ENCODE measurements at places on chromosomes 16 and 17.

GRCh38 chr16:70706948-70707465 lies 21.2 kb upstream of the MTSS2 start:
- no peak for DNase-seq

DNA sequence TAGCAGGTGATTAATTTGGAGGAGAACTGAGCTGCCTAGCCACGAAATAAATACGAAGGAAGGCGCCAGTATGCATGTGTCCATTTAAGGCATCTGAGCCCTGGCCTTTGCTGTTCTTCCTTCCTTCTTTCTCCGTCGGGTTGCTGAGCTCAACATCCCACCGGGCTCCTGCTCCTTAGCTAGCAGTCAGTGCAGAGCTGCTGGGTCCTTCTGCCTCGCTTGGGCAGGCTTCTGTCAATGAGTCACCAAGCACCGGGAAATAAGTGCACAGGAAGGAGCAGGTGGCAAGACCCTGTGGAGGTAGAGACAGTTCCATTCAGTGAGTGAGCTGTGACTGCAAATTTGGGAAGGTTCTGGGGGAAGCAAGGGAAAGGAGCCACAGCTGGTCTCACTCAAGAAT lies 120.7 kb downstream of the CCDC182 start:
- DNase-seq = no peak

DNA sequence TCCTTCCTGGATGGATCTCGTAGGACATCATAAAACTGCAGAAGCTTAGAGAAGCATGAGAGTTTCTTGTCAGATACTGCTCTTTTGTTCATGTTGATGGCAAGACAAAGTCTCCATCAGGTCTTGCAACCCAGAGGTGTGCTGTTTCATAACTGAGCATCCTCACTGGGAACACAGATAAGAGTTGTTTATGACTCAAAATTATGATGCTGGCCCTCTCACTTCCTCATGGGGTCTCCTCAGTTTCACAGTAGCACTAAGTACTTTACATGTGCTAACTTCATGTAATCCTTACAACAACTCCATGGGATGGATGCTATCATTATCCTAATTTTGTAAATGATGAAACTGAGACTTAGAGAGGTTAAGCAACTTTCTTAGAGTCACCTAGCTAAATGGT lies 14.4 kb downstream of the SCPEP1 start:
- no peak for DNase-seq

- DNase-seq = no peak
Observed at GRCh38 chr17:67279115-67279514, 34.1 kb upstream of the HELZ start.

GRCh38 chr16:3954411-3954921 lies 74.0 kb upstream of the CREBBP start:
- no peak for DNase-seq

- DNase-seq = no peak
Observed at GRCh38 chr16:48187779-48188178, 32.0 kb upstream of the ABCC12 start.

DNA sequence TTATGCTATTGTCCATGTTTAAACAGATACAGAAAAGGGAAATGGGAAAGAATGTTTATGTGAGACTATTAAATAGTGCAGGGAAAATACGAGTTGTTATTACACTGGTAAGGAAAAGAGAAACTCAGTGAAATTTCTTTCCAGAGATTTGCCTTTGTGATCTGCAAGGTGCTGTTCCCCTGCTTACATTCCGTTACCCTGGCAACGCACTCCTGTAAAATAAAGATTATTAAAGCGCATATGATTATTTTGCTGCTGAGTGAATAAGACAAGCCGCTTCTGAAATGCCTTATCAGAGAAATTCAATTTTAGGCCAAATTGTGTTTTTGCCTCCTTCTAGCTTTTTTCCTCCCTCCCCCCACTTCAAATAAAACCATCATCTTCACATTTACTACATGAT lies 328.6 kb upstream of the PMFBP1 start:
- DNase-seq = no peak

- no peak for DNase-seq
Observed at GRCh38 chr17:61381537-61381936, 18.1 kb upstream of the TBX2 start.

- DNase-seq = no peak
Observed at GRCh38 chr16:65684230-65684629, 562.4 kb upstream of the CDH11 start.

DNA sequence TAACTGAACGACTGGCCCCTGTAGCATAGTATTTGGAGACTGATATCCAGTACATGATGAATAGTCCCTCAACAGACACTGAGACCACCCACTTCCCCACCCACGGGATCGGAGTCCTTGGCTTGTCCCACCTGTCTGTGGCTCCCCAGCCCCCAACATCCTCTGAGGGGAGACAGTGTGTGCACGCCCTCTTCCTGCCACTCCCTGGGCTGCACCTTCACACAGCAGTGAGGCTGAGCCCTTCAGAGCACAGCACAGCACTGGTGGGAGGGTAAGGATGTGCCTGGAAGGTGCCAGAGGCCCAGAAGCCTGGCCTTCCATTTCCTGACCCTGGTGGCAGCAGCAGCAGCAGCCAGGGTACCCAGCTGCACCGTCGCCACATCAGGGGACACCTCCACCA lies 11.0 kb downstream of the DNASE1 start:
- DNase-seq = peak; percentile 53

DNA sequence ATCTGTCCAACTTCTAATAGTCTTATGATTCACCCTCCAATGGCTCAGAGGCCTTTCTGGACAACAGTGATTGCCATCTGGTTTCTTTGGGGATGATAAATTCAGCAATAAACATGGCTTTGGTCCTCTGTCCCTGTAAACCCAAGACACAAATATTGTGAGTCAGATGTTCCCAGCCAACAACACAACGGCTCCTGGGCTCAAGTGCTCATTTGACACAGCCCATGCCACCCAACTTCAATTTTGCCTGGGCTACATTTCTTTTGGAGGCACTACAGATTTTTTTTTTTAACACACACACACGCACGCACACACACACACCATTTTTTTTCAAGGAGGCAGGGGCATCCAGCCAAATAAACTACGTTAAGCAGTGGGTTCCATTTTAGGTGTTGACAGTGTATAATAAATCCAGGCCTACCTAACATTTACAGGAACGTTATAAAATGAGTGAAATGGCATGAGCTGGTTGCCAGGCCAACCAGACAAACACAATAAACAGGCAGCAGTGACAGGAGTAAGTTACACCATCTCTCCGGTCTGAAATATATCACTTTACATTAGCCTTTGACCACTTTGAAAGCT lies 939.9 kb upstream of the SOX9 start:
- DNase-seq = no peak

- DNase-seq = no peak
Observed at GRCh38 chr17:72022328-72023275, 98.2 kb upstream of the SOX9 start.

- DNase-seq = no peak
Observed at GRCh38 chr16:4477966-4478365, 1.8 kb downstream of the HMOX2 start.

DNA sequence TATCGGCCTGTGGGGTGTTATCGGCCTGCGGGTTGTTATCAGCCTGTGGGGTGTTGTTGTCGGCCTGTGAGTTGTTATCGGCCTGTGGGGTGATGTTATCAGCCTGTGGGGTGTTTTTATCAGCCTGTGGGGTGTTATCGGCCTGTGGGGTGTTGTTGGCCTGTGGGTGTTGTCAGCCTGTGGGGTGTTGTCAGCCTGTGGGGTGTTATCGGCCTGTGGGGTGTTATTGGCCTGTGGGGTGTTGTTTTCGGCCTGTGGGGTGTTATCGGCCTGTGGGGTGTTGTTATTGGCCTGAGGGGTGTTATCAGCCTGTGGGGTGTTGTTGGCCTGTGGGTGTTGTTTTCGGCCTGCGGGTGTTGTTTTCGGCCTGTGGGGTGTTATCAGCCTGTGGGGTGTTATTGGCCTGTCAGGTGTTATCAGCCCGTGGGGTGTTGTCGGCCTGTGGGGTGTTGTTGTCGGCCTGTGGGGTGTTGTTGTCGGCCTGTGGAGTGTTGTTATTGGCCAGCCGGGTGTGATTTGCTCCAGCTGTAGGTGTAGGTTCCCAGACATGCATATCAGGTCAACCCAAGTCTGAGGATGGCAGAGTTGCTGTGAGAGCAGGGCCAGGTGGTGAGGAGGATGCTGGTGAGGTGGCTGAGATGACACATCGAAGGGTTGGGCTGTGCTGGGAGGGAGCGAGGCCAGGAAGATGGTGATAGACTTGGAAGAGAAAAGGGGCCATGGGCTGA lies 7.1 kb downstream of the TRARG1 start:
- DNase-seq = no peak

DNA sequence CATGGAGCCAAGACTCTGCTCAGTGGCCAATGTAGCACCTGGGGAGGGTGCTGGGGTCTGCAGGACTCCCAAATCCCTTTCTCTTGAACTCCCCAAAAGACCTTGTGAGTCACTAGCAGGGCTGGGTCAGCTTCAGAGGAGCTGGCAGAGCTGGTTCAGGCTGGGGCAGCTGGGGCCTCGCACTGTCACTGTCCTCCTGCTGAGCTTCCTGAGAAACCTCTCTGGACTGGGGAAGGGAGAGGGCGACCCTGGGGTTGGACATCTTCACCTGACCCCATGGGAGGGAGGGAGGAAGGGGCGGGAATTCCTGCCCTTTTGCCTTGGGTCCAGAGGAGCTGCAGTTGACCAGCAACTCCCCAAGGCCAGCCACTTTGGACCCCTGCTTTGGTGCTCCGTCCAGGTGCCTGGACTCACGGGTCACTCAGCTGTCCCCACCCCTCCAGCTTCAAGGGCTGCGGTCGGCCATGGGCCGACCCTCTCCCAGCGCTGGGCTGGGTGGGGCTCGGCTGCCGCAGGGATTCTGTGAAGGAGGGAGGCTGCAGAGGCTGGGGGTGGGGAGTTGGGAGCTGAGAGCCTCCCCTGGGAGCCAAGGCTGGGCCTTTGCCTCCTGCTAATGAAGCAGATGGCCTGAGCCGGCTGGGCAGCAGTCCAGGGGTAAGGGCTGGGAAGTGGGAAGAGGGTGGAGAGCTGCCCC lies 9.2 kb downstream of the FMNL1 start:
- DNase-seq = no peak

DNA sequence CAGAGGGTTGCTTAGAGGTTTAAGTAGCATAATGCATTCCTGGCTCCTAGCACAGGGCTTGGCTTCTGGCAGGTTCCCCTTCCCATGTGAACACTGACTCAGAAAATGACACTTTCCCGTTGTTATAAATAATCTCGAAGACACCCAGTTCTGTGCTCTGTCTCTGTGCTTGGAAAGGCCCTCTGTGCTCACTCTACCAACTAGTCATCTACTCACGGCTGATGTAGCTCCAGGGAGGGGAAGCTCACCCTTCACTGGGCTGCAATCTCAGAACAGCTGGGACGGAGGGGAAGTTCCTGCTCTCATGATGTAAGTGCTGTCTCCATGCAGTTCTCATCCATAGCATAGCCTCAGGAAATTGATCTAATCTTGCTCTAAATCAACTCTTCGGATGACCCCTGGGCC lies 230.5 kb upstream of the ASIC2 start:
- no peak for DNase-seq

- no peak for DNase-seq
Observed at GRCh38 chr17:17170346-17170985, 35.7 kb downstream of the PLD6 start.

DNA sequence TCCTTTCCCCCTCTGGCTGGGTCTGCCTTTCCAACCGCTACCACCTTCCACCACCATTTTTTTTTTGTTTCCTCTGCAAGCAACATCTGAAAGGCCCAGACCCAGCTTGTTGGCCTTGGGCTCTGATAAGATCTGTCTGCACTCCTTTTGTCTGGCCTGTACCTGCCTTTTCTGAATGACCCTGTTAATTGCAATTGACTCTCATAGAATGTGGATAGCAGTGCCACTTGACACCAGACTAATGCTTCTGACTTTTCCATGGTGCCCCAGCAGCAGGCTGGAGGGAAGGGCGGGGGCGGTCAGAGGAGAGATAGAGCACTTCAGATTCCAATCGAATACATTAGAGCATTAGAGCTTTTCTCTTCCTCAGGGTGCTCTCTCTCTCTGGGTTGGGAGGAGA lies 538.9 kb downstream of the WWOX start:
- DNase-seq = no peak

DNA sequence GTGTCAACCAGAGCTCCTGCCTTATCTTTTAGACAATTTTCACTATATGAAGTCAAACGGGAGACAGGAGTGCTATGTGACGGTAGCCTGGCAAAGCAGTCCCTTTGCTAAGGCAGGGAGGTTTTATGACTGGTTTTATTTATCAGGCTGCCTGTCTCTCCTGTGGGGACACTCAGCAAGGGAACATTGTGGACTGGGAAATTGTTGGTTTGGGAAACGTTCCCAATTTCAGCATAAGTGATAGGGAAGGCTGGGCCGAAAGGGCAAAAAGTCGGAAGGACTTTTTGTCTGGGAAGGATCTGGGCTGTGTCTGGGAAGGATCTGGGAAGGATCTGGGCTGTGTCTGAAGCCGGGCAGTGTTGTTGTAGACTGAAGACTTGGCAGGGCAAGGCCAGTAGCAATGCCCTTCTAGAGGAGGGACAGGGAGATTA lies 211.2 kb downstream of the PARN start:
- no peak for DNase-seq

DNA sequence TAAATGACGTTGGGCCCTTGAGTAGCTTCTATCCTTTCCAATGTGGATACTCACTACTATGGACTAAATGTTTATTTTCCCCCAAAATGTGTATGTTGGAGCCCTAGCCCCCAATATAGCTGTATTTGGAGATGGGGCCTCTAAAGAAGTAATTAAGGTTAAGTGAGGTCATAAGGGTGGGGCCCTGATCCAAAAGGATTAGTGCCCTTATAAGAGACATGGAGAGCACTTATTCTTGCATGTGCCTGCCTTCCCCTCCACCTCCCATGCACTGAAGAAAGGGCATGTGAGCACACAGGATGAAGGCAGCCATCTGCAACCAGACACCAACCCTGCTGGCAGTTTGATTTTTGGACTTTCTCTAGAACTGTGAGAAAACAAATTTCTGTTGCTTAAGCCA lies 115.7 kb upstream of the MED13 start:
- no peak for DNase-seq

DNA sequence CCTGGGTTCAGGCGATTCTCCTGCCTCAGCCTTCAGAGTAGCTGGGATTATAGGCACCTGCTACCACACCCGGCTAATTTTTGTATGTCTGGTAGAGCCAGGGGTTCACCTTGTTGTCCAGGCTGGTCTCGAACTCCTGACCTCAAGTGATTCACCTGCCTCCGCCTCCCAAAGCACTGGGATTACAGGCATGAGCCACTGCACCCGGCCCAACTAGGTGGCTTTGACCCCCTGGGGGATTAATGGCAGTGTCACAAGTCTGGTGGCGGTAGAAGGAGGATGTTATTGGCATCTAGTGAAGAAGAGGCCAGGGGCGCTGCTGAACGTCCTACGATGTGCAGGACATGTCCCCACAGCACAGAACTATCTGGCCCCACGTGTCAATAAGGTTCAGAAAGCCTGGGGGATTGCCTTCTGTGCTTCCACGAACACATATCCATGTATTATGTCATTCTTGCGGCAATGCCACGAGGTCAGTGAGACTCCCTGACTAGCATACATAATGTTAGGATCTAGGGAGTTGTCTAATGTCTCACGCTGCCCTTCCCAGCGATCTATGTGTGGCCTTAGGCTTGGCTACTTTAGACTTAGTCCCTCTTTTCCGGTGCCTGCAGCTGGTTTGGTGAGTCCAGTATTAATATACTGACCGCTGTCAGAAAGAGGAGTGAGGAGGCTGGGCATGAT lies 75.8 kb downstream of the ABCC6 start:
- no peak for DNase-seq

GRCh38 chr17:11486101-11486867 lies 112.0 kb upstream of the DNAH9 start:
- no peak for DNase-seq

- DNase-seq = no peak
Observed at GRCh38 chr17:30495586-30495985, 18.4 kb downstream of the GOSR1 start.
